Naive thymus-derived CD4-positive, alpha-beta T cell (primary cell): ENCODE measurements at places on chromosomes 6 and 20. TPM values are rescaled to one million over a fixed set of nuclear protein-coding genes. Genes with fewer than 3 reads are reported as not detected.

RCAN2 gene
- total RNA-seq: not detected

DNA sequence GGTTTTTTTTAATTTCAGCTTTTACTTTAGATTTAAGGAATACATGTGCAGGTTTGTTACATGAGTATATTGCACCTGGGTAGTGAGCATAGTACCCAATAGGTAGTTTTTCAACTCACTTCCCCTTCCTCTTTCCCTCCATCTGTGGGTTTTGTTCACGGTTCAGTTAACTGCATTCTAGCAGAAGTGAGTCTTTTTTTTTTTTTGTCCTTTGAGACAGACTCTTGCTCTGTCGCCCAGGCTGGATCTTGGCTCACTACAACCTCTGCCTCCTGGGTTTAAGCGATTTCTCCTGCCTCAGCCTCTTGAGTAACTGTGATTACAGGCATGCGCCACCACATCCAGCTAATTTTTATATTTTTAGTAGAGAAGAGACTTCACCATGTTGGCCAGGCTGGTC, 8.7 kb downstream of the UBR2 start:
- DNase-seq: no peak

MYL9 gene
- 0.29 TPM for total RNA-seq

- DNase-seq: no peak
These were observed 490.3 kb downstream of the COL12A1 start for GRCh38 chr6:74715355-74716085.

DNA sequence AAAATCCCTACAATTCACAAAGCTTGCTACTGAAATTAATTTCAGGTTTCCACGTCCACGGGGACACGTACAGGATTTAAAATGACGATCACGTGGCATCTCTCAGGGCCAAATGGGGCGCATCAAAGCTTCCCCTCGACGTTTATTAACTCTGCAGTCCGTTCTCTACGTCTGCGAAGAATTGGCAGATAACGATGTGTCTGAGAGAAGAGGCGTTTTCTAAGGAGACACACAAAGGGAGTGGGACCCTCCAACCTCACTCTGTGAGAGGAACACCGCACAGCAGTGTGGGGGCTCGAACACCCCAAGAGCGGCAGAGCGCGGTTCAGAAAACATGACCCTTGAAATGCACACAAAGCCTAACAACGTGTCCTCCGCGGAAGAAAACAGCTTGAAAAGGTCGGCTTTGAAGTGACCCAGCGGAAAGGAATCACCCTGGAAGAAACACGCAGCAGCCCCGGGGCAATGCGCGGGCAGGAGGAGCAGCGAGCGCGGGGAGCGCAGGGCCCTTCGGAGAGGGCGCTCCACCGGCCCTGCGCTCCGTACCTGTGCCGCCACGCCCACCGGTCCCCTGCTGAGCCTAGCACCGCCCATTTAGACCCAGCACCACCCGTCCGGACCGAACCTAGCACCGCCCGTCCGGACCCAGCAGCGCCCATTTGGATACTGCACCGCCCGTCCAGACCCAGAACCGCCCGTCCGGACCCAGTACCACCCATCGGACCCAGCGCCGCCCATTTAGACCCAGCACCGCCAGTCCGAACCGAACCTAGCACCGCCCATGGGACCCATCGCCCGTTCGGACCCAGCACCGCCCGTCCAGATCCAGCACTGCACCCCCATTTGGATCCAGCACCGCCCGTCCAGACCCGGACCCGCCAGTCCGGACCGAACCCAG, 1.1 kb upstream of the AFDN start:
- DNase-seq: no peak

ECT2L gene
- total RNA-seq: not detected

DNA sequence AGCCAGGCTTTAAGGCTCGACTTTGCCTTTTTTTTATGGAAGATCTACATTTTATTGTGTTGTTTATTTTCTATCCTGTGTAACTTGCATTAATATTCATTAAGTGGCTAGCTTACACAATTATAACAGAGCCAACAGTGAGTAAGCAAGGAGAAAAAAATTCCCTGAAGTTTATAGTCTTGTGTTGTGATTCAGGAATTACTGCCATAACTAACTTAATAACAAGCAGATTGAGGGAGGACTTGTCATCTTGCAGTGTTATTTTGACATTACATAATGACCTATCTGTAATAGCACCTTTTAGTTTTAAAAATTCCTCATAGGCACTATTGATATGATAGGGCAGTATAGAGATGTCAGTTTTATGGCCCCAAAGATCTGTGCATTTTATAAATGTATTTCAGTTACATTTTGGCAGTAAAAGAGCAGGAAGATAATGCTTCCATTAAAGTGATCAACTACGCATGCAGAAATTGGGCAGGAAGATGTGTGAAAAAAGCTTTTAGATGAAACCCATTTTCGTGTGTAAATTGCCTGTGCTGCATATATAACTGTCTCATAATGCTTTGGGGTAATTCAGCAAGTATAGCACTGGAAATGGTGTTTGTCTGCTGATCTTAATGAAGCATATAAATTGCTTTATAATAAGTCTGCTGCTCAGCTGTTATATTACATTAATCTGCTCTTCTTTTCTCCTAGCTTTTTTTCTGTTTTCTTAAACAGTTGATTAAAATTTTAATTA, 123.0 kb downstream of the SMAP1 start:
- DNase-seq: no peak

DNA sequence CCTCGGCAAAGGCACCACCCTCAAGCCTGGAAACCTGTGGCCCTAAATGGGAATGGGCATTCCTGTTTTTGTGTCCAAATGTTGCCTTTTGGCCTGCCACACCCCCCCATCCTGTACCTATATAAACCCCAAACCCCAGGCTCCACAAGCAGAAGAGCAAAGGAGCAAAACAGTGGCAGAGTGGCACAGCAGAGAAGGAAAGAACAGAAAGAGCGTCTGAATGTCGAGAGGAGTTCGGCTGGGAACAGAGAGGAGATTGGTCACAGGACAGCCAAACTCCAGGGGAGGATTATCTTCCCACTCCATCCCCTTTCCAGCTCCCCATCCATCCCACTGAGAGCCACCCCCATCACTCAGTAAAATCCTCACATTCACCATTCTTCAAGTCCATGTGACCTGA, 58.0 kb upstream of the PREP start:
- DNase-seq: no peak

SLCO4A1 gene
- total RNA-seq: 1.8 TPM
